ENCODE measurements at places on chromosomes 6 and 20. TPM values are rescaled to one million over a fixed set of nuclear protein-coding genes. Genes with fewer than 3 reads are reported as not detected.

The KIF6 gene
- polyA plus RNA-seq, result not detected

The SSTR4 gene
- not detected for polyA plus RNA-seq

The SRSF12 gene
- polyA plus RNA-seq, result not detected

- H3K4me1 ChIP-seq, result peaks cover 15% of the 10 kb centered on the region
- H3K36me3 ChIP-seq, result no peaks in the 10 kb centered on the region
- no peak for DNase-seq
- H3K4me3 ChIP-seq, result no peak overlapping the region
- peaks cover 3% of the 10 kb centered on the region for H3K27me3 ChIP-seq
Observed at GRCh38 chr6:150115769-150116168, 27.1 kb upstream of the PPP1R14C start.

DNA sequence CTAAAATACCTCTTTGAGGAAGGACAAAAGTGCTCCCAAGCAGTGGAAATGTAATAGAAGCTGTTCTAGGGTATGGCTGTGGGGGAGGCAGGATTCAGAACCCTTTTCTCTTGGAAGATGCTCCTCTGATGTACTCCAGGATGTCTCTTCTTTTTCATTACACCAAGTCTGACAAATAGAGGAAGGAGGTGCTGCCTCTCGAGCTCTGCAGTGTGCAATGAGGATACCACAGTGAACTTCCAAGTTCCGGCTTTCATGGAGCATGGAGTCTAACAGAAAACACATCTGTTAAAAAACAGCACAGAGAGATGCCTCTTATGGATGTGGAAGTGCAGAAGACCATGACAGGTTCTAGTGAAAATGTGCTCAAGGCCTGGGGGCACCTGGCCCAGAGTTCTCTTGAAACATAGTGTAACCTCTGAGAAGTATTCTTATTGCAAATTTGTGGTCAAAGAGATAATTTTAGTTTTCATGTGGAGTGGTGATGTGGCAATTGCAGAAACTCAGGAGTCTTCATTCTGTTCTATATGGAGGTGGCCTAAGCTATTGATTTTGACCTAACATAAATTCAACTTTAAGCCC, 362.0 kb upstream of the CITED2 start:
- no peak overlapping the region for H3K4me3 ChIP-seq
- DNase-seq, result no peak
- H3K27me3 ChIP-seq, result peaks cover 5% of the 10 kb centered on the region
- H3K27ac ChIP-seq, result no peak overlapping the region
- H3K4me1 ChIP-seq, result no peaks in the 10 kb centered on the region
- H3K36me3 ChIP-seq, result no peaks in the 10 kb centered on the region

DNA sequence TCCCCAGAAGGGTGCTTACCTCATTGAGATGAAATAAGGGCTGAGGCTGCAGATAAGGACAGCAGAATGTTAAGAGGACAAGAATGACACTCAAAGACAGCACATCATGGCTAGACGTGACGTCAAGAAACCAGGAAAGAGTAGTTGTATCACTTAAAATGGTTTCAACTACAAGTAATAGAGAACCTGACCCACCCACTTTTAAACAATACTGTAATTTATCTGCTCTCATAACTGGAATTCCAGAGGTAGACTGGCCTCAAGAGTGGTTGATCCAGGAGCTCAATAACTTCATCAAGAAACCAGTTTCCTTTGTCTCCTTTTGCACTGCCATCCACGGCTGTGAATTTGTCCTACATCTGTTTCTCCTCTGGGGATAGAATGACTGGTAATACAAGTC, 187.1 kb downstream of the EYA4 start:
- no peak for DNase-seq
- H3K27ac ChIP-seq, result no peak overlapping the region
- no peaks in the 10 kb centered on the region for H3K27me3 ChIP-seq
- H3K4me3 ChIP-seq, result no peak overlapping the region
- H3K4me1 ChIP-seq, result no peaks in the 10 kb centered on the region

All from immature natural killer cell (primary cell).